ENCODE measurements at places on chromosomes 2 and 18.

GRCh38 chr2:33900610-33901009 is 301.5 kb upstream of the FAM98A start:
- no peak for DNase-seq

DNA sequence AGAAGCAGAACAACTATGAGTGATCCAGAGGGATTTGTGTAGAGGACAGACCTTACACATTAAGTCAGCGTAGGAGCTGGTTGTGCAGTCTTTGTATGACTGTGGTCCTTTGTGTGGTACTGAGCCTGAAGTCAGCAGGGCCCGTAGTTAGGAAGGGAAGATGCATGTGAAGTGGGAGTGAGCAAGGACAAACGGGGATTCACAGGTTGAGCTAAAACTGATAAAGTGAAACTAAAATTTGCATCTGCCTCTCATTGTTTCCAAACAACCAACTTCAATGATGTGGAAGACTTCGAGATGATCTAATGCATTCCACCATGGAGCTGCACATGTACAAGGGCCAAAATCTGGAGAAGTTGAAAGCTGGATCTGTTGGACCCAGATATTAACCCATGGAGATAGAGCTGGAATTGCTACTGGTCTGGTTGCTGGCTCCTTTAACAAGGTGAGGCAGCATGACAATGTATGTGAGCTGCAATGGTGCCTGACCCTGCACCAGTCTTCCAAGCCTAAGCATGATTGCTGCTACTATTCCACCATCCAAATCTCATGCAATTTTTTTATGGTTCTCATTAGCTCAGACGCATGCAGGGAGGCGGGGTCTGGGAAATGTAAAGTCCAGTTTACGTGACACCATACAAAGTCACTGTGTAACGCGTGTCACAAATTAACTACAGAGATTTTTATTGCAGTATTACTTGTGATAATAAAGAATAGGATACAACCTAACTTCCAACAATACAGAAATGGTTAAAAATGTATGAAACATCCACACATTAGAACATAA is 12.1 kb upstream of the CYBRD1 start:
- DNase-seq = no peak

DNA sequence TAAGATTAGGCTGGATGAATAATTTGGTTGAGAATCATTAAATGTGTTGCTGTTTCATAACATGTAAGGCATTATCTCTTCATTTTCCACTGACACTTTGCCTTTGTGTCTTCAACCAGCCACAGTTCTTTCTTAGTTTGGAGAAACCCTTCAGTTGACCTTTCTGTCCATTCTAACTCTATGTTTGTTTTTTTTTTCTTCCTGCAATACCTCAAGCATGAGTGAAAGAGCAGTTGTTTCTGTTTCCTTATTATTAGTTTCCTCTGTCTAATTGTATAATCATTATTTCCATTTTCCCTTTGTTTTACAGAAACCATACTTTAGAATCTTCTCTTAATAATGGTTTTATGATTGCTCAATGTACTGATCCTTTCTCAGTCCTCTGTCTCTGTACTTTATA is 25.6 kb downstream of the HADHB start:
- DNase-seq = no peak

GRCh38 chr2:43814711-43815110 is 23.9 kb downstream of the ABCG5 start:
- no peak for DNase-seq

DNA sequence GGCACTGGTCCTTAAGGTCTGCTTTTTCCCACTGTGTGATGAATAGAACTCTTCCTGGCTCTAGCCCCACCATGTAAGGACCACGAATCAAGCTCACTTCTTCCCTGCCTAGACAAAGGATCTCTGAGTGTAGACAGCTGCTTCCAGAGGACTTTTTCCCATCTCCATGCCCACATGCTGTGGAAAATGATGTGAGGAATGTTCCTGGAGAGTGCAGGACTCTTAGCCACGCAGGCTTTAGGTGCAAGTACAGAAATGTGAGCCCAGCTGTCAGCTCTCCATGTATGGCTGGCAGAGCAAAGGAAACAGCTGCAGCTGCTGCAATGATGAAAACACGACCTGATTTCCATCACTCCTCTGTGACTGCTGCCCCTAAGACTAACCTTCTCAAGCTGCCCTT is 35.5 kb downstream of the NXPH2 start:
- DNase-seq = no peak

DNA sequence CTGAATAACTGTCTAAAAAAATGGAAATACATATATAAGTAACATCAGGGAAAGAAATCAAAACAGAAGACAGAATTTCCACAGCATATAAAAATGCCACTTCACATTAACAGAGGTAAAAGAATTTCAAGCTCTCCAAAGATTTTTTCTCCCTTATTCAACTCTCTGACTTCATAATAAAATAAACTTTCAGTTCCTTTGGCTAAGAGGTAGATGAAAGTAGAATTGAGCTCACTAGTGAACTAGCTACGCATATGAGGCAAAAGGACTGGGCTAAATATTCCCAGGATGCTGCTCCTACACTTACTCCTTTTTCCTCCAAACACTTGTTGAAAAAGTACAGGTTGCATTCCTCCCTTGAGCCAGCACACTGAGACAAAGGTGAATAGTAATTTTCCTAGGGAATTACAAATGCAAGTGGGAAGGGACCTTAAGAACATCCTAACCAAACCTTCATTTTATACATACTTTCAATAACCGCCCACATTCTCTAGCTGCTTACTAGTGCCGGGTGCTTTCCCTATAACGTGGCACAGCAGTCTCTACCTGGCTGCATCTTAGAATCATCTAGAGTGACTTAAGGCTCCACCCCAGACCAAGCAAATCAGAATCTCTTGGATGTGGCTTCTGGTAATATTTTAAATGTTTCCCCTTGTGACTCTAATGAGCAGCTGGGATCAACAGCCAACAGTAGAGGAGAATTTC is 136.6 kb downstream of the MTCL1 start:
- no peak for DNase-seq

- no peak for DNase-seq
These were observed 95.1 kb upstream of the SLC35G4 start for GRCh38 chr18:11514267-11514666.

DNA sequence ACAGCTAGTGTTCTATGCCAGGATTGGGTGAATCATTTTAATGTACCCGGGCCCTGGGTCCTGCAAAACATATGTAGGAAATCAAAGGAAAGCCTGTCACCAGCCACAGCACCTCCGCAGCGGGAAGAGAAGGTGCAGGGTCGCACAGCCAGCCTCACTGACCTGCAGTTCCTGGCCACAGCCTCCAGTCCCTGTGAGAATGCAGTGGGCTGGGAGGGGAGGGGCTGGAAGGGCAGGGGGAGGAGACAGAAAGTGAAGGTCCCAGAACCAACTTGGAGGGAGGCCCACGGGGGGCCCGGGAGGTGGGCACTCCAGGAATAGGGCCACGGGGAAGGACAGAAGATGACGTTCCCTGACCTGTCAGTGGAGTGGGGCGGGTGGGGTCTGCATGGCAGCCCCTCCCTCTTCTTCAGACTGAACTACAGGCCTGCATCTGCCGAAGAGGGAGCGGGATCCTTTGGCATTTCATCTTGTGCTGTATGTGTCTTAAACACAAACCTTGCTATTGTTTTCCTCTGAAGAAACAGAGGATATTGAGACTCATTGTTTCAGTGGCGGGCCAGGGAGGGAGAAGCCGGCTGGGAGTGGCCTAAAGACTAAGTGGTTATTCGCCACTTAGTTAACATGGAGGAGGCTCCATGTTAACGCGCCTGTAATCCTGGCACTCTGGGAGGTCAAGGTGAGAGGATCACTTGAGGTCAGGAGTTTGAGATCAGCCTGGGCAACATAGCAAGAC is 7.5 kb downstream of the MAL start:
- DNase-seq = no peak

DNA sequence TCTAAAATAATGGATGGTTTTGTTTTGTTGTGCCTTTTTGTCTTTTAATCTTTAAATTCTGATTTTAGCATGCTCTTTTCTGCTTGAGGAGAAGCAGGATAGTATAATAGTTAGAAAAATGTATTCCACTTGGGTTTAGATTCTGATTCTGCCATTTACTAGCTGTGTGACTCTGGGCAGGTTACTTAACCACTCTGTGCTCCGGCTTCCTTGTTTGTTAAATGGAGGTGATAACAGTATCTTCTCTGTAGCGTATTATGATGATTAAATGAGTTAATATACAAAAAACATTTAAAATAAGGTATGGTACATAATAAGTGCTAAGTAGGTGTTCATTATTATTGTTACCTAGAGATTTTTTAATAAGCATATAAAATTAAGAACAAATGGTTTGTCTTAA is 26.9 kb upstream of the IL18RAP start:
- DNase-seq = no peak

DNA sequence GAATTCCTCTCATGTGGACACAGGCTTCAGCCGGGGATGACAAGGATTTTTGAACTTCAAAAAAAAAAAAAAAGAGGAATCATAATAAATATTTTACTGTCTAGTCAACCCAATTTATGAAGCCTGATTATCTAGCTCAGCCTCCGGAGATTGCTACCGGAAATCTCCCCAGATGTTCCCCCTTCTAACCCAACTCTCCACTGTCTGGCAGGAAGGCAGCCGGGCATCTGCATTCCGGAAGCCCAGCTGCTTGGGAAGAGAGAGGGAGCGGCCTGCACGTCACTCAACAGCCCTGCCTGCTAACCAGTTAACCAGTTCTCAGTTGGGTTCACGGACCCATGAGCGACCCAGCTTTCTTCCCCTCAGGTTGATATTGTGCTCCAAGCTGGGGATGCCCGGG is 87.2 kb upstream of the POU3F3 start:
- no peak for DNase-seq

- DNase-seq = no peak
These were observed 297.3 kb downstream of the TNS1 start for GRCh38 chr2:217705461-217705860.

DNA sequence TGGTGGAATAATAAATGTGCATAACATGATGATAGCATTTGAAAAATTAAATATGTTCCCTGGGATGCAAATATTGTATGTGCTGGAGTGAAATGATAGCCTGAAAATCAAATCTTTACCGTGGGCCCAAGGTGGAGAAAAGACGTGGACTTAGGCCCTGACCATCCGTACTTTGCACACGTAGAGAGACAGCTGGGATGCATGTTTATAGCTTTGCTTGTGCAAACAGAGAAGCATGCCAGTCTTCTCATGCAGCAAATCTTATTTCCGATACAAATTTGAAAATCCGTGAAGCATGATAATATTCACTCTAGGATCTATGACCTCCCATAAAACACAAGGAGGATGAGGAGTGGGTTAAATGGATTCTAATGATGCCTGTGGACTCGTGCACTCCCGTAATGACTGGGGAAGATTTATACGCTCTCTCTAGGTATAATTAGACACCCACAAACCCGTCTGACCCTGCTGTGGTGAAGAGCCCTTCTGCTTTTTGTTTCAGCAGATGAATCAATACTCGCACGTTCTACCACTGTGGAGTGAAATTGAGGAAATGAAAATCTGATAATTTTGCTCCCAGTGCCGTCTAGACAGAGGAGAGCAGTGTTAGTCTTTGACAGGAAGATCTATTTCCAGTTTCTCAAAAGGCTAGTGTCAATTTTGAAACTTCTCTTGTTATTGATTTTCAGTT is 810.3 kb upstream of the SALL3 start:
- DNase-seq = no peak

DNA sequence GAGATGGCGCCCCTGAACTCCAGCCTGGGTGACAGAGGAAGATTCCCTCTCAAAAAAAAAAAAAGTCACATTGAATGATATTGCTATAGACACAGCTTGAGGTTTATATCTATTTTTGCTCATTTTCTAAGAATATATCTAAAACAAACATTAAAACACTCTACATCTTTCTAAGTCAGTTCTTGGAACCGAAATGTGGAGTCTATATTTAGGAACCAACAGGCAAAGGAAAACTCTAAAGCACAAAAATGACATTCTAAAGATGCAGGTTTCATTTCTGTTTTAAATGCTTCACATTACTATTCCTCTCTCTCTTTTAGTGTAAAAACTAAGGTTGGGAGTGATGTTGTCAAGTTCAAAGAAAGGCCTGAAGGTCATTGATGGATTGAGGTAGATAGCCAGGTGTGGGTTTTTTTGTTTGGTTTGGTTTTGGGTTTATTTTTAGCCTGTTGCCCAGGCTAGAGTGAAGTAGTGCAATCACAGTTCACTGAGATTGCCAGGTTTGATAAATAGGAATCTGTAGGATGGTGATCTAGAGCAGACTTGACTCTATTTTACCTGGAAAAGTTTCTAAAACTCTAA is 194.0 kb upstream of the RBBP8 start:
- no peak for DNase-seq

GRCh38 chr18:10571537-10571936 is 45.7 kb downstream of the NAPG start:
- DNase-seq = no peak

GRCh38 chr2:46135958-46136357 is 161.2 kb upstream of the EPAS1 start:
- DNase-seq = no peak

- no peak for DNase-seq
These were observed 23.0 kb downstream of the EMX1 start for GRCh38 chr2:72940361-72940760.

GRCh38 chr2:12717191-12718014 is 667 bp downstream of the TRIB2 start:
- DNase-seq = no peak

GRCh38 chr2:1208522-1208921 is 204.7 kb upstream of the TPO start:
- no peak for DNase-seq

- no peak for DNase-seq
These were observed 64.4 kb downstream of the INPP5D start for GRCh38 chr2:233124421-233125080.

DNA sequence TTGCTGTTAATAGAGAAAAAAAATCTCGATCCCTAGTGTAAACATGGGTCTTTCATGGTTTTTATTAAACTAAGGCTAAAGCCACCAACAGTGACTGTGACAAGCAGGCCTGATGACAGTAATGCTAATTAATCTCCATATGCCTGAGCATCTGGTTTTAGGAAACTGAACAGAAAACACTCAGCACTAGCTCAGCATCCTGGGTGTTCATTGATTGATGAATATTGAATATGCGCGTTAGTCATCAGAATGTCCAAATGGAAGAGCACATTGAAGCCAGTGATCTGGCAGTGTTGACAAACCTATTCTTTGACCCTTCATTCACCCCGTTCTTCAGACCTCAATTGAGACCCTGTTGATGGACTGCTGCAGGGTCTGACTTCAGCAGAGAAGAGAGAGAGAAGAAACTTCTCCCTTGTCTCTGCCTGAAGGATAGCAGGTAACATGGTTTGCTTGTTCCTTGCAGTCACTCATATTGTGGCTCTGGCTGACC is 283.8 kb downstream of the RDH14 start:
- DNase-seq = no peak

- no peak for DNase-seq
These were observed 42.1 kb downstream of the TGIF1 start for GRCh38 chr18:3491981-3492555.

Measured in activated CD8-positive, alpha-beta memory T cell treated with anti-CD3 and anti-CD28 coated beads for 1 hour (primary cell).